ENCODE measurements at places on chromosomes 12 and 14.

DNA sequence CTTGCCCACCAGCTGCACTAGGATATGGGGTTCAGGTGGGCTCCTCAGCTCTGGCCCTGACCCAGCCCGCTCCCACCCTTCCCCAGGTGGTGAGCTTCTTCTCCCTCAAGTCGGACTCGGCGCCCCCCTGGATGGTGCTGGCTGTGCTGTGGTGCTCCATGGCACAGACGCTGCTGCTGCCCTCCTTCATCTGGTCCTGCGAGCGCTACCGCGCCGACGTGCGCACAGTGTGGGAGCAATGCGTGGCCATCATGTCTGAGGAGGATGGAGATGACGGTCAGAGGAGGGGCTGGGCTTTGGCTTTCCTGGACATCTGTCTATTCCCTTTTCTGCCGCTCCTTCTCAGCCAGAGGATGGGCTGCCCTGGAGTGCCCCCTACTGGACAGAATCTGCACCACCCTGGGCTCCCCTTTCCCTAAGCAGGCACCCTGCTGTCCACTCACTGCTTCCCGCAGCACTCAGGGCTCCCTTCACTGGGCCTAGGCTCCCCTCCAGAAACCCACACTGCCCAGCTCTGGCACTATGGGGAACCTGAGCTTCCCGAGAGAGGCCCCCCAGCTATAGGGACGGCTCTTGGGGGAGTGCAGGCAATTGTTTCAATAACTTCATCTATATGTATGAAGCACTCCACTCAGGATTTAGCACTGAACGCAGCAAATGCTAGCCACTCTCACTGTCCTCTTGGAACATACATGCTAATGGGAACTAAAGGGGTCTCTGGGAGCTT lies 2.6 kb upstream of the P3H3 start:
- peak; percentile 67 for DNase-seq

- DNase-seq: no peak
Measured at GRCh38 chr12:47269916-47270315, 190.2 kb upstream of the AMIGO2 start.

- DNase-seq: no peak
Measured at GRCh38 chr12:24721191-24721590, 227.7 kb downstream of the BCAT1 start.

DNA sequence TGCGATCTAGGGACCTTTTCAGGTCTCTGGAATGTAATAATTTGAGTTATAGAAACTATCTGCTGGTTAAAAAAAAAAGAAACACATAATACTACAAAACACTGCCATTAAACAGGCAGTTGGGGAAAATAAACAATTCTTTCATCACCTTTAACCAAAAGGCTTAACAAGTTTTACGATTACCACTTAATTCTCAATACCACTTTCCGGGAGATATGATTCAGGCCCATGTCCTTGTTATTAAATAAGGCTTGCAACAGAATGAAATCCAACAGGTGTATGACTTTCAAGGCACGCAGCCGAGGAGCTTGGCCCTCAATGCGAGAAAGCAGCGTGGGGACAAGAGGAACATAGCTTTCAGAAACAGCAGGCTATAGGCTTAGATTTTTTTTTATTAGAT lies 5.6 kb upstream of the GLRX5 start:
- DNase-seq: no peak

DNA sequence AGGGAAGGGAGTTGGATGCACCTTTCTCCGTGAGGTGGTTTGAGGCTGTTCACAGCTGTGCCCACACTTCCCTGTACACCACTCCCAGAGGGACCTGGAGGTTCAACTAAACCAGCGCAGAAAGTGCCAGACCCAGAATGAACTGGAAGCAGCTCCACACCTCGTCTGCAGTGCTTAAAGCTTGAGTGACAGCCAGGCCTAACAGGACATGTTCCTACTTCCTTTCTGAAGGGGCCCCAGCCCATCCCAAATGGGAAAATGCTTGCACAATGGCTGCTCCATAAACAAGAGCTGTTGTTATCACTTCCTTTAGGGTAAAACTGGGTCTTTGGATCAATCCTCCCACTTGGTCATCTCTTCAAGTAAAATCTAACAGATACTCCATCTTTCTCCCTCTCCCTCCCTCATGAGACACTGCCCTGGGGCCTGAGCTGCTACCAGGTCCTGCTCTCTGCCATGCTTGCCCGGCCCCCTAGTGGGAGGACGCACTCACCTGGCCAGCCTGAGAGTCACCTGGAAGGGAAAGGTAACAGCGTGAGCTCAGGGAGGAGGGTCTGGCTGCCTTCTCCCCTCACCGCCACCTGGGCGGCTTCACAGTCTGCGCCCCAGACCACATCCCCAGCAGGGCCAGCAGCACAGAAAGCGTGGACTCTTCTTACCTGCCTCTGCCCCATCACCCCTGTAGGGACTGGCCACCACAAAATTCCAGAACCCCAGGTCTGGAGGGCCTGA lies 33.5 kb downstream of the ISCA2 start:
- no peak for DNase-seq

DNA sequence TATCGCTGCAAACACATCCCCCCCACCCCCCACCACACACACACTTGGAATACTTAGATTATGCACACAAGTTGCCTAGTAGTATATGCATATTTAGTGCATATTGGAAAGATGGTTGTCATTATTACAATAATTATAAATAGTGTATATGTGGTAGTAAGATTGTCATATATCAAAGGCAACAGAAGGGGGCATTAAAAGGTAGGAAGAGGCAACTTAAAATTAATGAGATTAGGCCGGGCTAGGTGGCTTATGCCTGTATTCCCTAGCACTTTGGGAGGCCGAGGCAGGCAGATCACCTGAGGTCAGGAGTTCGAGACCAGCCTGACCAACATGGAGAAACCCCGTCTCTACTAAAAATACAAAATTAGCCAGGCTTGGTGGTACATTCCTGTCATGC lies 52.1 kb downstream of the GSC start:
- no peak for DNase-seq

- DNase-seq: no peak
Measured at GRCh38 chr12:124720681-124721500, 142.8 kb downstream of the SCARB1 start.

GRCh38 chr14:71247106-71247505 lies 339.8 kb downstream of the PCNX1 start:
- DNase-seq: no peak

GRCh38 chr14:95507174-95507573 lies 9.3 kb downstream of the SYNE3 start:
- DNase-seq: peak; percentile 72

DNA sequence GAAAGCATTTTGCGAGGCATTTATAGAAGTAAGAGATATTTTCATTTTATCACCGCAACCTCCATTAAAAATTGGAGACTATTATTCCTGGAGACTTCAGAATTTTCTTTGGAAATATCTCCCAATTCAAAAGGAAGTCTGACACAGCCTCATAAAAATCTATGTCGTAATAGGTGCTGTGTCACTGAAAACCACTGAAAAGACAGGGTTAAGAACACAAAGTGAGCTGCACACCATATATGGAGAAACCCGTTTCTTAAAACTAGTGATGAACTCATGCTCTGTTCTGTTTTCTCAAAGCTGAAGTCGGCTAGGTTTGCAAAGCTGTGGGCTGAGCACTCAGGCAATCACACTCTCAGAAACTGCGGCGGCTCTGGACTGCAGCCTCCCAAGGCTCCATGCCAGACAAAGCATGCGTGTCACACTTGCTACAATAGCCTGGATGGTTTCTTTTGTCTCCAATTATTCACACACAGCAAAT lies at the start of gene GLIPR1:
Gene GLIPR1, plus strand, starts transcription at position 287 of the 481 bp plus-strand sequence. Its CDS starts 126 bp downstream, at position 413.
- peak; percentile 70 for DNase-seq

DNA sequence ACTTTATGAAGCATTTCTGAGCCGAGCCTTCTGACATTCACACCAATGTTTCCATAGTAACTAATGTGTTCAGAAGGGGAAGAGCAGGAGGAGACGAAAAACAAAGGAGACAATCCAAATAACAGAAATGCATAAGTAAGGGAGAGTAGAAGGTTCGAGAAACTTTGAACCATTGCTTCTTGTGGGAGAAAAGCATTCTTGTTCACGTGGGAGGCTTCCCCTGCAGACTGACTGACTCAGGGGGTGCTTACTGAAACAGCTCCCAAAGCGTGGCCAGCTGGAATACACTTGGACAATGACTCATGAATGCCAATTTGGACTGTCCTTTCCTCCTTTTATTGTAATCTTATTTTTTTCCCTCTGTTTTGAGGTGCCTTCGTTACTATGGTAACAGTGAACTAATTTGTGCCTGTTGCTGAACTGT lies 73.9 kb downstream of the NEDD1 start:
- DNase-seq: no peak

DNA sequence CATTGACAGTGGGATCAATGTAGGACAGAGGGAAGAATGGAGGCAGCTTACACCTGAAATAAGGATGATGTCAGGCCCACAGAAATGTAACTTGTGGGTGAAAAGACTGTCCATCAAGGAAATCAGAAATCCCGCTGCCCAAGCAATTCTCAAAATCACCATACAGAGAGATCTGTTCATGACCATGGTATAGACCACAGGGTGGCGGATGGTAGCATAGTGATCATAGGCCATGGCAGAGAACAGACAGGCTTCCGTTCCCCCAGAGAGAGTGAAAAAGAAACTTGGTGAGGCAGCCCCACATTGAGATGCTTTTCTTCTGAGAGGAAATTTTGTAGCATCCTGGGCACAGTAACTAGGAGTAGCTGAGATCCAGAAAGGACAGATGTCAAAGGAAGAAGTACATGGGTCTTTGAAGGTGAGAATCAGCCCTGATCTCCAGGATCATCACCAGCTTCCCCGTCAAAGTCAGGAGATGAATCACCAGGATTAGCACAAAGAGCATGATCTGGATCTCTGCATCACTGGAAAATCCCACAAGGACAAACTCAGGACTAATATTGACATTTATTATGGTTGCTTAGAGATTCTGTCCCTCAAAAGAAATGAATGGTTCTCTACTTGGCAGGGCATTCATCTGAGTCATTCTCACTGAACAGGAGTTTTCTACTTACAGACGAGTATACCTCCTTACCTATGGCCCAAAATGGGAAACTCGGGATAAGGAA lies 5.5 kb upstream of the ZNF641 start:
- DNase-seq: no peak

- DNase-seq: no peak
Measured at GRCh38 chr12:52280796-52281560, 6.5 kb downstream of the KRT86 start.

- DNase-seq: no peak
Measured at GRCh38 chr12:27711967-27712366, 1.3 kb downstream of the MRPS35 start.

DNA sequence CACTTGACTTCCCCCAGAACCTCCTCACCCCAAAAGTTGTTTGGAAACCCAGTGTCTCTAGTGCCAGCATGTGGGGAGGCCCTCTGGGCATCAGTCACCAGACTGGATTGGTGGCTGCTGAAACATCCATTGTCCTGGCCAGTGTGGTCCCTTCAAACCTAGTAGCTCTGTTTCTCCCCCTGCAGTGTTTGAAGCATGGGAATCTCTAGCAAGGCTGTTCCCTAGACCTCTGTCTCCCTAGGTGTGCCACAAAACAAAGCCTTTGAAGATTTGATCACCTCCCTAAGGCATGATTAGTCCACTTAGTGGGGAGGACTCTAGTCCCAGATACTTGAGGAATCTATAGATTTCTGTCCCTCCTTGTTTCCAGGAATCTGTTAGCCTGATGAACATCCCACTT lies 60.3 kb downstream of the ARF6 start:
- no peak for DNase-seq

GRCh38 chr14:96368534-96368933 lies 5.2 kb downstream of the GSKIP start:
- no peak for DNase-seq

- DNase-seq: no peak
Measured at GRCh38 chr12:51889216-51890132, 1.6 kb downstream of the ANKRD33 start.

GRCh38 chr12:116818341-116818856 lies 62.8 kb downstream of the HRK start:
- DNase-seq: peak; percentile 30

- DNase-seq: no peak
Measured at GRCh38 chr14:69900603-69901002, 21.4 kb downstream of the SMOC1 start.

DNA sequence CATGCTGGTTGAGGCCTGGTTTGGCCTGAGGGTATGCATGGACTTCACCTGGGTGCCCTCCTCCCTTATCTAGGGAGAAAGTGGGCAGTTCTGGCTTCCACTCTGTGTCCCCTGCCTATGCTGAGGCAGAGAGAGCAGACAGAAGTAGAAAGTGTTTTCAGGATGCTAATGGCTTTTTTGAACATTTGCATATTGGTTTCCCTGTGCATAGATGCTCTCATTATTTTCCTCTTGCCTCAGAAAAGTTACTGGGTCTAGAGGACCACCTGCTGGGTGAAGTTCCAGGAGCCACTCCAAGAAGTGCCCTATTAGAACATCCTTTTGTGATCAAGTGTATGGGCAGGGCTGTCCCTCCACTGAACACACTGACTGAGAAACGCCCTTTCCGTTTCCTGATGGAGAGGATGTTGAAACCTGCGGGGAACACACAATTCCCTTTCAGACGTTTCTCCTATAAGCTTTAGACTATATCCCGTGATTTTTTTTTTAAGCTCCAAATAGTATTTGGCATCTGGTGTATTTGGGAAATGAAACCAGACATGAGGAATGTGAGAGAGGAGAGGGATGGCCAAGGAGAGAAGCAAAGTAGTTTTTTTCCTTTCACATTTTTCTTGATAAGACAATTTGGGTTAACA lies 66.6 kb downstream of the DAAM1 start:
- DNase-seq: no peak

GRCh38 chr14:69260190-69260860 lies 367 bp downstream of the GALNT16 start:
- DNase-seq: no peak

GRCh38 chr12:119665164-119665929 lies 2.6 kb upstream of the PRKAB1 start:
- no peak for DNase-seq

DNA sequence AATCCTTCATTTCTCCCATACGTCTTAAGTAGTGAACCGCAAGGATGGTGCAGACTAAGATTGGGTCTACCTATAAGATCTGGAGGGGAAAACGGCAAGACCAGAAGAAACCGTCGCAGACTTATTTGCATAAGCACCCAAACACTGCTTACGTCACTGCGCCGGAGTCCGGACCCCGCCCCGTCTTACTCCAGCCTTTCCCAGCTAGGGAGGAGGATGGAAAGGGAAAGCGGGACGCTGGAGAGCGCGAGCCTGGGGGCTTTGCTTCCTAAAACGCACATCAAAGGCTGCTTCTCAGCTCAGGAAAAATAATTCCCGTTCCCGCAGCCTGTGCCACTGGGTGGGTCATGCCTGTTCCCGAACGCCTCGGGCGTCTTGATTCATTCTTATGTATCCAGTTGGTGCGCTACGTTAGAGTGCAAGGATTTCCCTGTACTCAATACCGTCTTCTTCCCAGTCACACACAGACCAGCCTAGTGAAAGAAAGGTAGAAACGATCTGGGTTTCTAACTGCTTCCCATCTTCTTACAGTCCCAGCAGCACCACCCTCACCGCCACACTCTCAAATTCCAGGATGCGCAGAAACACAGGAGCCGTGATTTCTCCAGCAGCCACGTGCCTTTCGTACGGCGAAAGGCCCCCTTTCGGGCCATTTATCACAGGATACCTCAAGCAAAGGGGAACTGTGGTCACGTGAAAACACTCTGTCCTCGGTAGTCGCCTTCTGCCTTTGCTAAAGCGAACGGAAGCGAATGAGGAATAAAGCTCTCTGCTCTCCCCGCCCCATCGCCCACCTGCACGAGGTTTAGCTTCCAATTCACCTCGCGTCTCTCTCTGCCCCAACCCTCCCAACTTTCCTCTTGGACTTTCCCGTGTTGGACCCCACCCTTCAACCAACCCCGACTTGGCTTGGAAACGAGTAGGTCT lies 1.1 kb downstream of the SLC6A15 start:
- DNase-seq: no peak

- no peak for DNase-seq
Measured at GRCh38 chr14:33030386-33030785, 91.7 kb downstream of the NPAS3 start.

GRCh38 chr12:51334764-51335163 lies 10.8 kb upstream of the BIN2 start:
- DNase-seq: no peak

Data from GDM1 (cell line).